ENCODE measurements at places on chromosomes 6 and 20. TPM values are rescaled to one million over a fixed set of nuclear protein-coding genes. Genes with fewer than 3 reads are reported as not detected.
A peak's percentile ranks its signal among the peaks of the same experiment; 100 is the strongest.

The CENPW gene
- total RNA-seq: 1.9 TPM

The EFHC1 gene
- 38.5 TPM for total RNA-seq

The BPIFB2 gene
- total RNA-seq: not detected

The EFCAB8 gene
- total RNA-seq: 0.83 TPM

GRCh38 chr20:48126227-48126740, 341.0 kb upstream of the SULF2 start:
- peak; percentile 35 for DNase-seq
- no peaks in the 10 kb centered on the region for H3K36me3 ChIP-seq
- no peak overlapping the region for H3K4me3 ChIP-seq
- H3K4me1 ChIP-seq: no peaks in the 10 kb centered on the region

DNA sequence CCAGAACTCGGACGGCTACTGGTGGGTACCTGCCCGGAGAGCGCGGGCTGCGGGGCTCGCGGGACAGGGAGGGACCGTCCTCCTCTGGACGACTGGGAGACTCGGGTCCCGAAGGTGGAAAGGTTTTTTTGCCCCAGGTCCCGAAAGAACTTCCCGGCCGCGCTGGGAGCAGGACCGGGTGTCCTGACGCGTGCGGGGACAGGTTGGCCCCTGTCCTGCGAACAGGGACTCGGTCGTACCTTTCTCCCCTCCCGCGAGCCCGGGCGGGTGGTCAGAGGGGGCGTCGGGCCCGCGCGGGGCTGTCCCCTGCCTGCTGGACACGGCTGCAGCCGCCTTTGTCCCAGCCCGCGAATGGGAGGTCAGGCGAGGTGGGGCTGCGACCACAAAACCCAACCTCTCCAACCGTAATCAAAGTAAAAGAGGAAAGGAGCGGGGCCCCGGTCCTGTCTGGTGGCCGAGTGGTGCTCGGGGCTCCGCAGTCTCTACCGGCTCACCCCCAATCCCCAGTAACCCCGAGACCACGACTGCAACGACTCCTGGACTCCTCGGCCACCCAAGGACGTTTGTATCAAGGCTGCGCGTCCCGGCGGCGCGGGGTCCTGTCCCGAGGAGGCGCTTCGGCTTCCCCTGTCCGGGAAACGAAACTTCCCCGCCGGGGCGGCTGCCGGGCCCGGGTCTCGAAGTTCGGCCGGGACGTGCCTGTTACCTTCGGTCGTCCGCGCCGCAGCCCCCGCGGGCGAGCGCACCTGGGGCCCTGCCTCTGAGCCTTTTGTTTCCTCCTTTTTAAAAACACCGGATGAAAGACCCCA, 798 bp downstream of the DSP start:
- peak overlapping the region; percentile 40 for H3K4me3 ChIP-seq
- H3K27ac ChIP-seq: peak overlapping the region; percentile 64
- DNase-seq: no peak
- H3K36me3 ChIP-seq: no peaks in the 10 kb centered on the region

- no peaks in the 10 kb centered on the region for H3K4me1 ChIP-seq
- no peaks in the 10 kb centered on the region for H3K36me3 ChIP-seq
- H3K27me3 ChIP-seq: no peaks in the 10 kb centered on the region
- H3K27ac ChIP-seq: no peak overlapping the region
Observed at GRCh38 chr20:6212903-6213302, 90.1 kb upstream of the FERMT1 start.

DNA sequence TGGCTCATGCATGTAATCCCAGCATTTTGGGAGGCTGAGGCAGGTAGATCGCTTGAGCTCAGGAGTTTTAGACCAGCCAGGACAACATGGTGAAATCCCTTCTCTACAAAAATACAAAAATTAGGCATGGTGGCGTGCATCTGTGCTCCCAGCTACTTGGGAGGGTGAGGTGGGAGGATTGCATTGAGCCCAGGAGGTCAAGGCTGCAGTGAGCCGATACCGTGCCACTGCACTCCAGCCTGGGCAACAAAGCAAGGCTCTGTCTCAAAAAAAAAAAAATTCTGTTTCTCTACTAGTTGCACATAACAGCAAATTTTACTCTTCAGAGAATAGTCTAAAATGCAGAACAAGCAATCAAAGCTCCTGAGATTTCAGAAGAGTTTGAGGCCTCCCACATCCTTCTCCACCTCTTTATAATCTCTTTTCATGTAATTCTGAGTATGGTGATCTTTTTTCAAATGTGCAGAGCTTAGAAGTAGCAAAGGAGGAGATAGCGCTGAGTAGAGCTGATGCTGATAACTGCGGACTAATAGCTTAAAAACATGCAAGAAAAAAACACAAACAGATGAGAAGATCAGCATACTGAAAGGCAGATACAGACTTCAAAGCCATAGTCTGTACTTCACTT, 23.3 kb downstream of the LRRN4 start:
- peaks cover 10% of the 10 kb centered on the region for H3K36me3 ChIP-seq
- H3K4me3 ChIP-seq: no peak overlapping the region
- H3K4me1 ChIP-seq: peaks cover 9% of the 10 kb centered on the region
- no peaks in the 10 kb centered on the region for H3K27me3 ChIP-seq
- DNase-seq: no peak

GRCh38 chr6:36735110-36736071, 37.8 kb downstream of the RAB44 start:
- DNase-seq: peak; percentile 94
- H3K4me3 ChIP-seq: peak overlapping the region; percentile 18
- peaks cover 24% of the 10 kb centered on the region for H3K4me1 ChIP-seq
- H3K27ac ChIP-seq: peak overlapping the region; percentile 89
- no peaks in the 10 kb centered on the region for H3K27me3 ChIP-seq

DNA sequence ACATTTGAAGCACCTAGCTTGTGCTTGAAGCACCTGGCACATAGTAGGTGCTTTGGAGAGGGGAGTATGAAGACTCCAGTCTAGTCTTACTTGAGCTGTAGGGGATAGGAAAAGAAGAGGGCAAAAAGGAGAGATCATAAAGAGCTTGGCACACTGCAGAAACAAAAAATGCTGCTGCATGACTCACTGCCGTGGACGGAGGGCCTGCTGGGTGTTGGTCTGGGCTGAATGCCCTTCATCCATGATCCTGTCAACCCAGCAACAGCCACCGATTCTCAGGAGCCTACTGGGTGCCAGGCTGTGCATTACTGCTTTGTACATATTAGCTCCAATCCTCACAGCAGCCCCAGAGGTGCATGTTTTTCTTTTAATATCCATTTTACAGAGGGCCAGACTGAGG, 6.0 kb downstream of the PDYN start:
- no peak overlapping the region for H3K27ac ChIP-seq
- H3K4me3 ChIP-seq: no peak overlapping the region
- H3K4me1 ChIP-seq: no peaks in the 10 kb centered on the region
- H3K36me3 ChIP-seq: no peaks in the 10 kb centered on the region

DNA sequence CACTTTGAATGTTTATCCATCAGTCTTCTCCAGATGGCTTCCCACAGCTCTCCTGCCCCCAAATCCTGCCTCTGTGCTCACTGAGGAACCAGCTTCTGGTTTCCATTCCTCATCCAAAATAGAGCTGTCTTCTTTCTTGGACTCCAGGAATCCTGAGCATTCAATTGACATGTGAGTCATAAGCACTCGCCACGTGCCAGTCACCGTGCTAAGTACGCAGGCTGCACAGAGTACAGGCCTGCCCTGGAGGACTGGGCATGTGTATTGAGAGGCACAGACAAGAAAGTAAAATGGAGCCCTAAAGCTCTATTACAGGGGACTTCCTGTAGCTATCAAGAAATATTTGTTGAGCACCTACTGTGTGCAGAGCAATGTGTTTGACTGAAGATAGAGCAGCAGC, 39.7 kb upstream of the LRFN2 start:
- no peak overlapping the region for H3K4me3 ChIP-seq
- H3K27ac ChIP-seq: no peak overlapping the region
- no peaks in the 10 kb centered on the region for H3K27me3 ChIP-seq
- H3K4me1 ChIP-seq: no peaks in the 10 kb centered on the region
- H3K36me3 ChIP-seq: no peaks in the 10 kb centered on the region
- DNase-seq: no peak

GRCh38 chr6:5123296-5124143, 38.4 kb downstream of the PPP1R3G start:
- no peak for DNase-seq
- no peak overlapping the region for H3K27ac ChIP-seq
- no peak overlapping the region for H3K4me3 ChIP-seq

DNA sequence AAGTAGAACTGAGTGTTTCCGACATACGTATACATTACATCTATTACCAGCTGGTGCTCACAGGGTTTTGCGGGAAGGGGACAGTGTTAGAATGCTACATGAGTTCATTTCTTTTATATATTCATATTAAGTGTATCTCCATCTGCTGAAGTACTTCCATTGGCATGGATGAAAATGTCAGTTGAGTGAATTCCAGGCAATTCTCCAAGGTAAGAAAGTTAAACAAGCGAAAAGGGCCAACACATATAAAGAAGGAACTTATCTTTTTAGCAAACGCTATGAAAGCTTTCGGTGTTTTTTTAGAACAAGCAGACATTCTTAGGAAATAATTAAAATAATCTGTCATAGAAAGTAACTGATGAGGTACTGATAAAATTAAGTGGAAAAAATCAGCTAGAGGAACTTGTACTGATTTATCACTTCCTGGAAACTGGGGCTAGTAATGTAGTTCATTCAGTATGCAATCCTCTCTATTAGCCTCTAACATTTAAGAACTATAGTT, 34.6 kb downstream of the RNF146 start:
- DNase-seq: no peak
- no peaks in the 10 kb centered on the region for H3K27me3 ChIP-seq
- H3K27ac ChIP-seq: peak overlapping the region; percentile 39
- H3K4me3 ChIP-seq: no peak overlapping the region

- H3K4me1 ChIP-seq: peaks cover 10% of the 10 kb centered on the region
- DNase-seq: peak; percentile 81
- no peaks in the 10 kb centered on the region for H3K36me3 ChIP-seq
- peak overlapping the region; percentile 91 for H3K27ac ChIP-seq
Observed at GRCh38 chr6:109690373-109690736, 647 bp downstream of the AK9 start.

DNA sequence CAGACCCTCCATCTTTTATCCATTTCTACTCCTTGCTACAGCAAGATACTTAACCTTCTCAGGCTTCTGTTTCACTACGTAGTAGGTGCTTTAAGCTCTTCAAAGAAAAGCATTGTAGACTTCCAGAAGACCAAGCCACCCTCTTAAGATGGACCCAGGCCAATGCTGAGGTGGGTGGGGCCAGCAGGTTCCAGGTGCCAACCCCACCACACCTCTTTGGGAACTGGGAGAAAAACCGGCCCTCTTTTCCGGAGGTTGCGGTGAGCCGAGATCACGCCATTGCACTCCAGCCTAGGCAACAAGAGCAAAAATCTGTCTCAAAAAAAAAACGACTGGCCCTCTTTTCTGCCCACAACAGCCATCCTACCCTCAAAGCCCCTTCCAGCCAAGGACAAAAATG, 10.6 kb upstream of the HMGA1 start:
- peaks cover 13% of the 10 kb centered on the region for H3K4me1 ChIP-seq
- H3K36me3 ChIP-seq: no peaks in the 10 kb centered on the region
- no peak overlapping the region for H3K27ac ChIP-seq
- no peak for DNase-seq
- no peak overlapping the region for H3K4me3 ChIP-seq

- no peaks in the 10 kb centered on the region for H3K36me3 ChIP-seq
- no peak overlapping the region for H3K4me3 ChIP-seq
- no peak for DNase-seq
Observed at GRCh38 chr6:372336-372911, 19.1 kb upstream of the IRF4 start.

DNA sequence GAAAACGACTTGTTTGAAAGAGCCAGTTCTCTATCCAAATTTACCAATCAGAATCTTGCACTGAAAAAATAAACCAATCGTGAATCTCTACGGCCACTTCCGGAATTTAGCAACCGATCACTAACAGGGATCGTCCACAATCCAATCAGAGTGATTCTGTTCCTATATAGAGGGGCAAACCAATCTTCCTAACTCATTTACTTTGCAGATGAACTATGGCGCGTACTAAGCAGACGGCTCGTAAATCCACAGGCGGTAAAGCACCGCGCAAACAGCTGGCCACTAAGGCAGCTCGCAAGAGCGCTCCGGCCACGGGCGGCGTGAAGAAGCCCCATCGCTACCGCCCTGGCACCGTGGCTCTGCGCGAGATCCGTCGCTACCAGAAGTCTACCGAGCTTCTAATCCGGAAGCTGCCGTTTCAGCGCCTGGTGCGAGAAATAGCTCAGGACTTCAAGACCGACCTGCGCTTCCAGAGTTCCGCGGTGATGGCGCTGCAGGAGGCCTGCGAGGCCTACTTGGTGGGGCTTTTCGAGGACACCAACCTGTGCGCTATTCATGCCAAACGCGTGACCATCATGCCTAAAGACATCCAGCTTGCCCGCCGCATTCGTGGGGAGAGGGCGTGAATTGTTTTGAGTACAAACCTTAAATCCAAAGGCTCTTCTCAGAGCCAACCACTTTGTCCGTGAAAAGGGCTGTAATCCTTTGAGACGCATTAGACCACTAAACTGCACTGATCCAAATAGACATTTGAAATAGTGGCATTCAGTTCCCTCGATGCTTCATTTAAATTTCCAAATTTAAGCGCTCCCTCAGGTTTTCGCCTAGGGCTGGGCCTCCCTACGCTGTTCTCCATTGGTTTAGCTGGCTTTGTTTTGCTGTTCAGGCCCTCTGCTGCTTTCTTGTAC, 138.0 kb downstream of the HFE start:
- peak overlapping the region; percentile 50 for H3K4me3 ChIP-seq
- DNase-seq: no peak
- H3K27me3 ChIP-seq: no peaks in the 10 kb centered on the region
- peaks cover 15% of the 10 kb centered on the region for H3K4me1 ChIP-seq
- H3K27ac ChIP-seq: peak overlapping the region; percentile 86

DNA sequence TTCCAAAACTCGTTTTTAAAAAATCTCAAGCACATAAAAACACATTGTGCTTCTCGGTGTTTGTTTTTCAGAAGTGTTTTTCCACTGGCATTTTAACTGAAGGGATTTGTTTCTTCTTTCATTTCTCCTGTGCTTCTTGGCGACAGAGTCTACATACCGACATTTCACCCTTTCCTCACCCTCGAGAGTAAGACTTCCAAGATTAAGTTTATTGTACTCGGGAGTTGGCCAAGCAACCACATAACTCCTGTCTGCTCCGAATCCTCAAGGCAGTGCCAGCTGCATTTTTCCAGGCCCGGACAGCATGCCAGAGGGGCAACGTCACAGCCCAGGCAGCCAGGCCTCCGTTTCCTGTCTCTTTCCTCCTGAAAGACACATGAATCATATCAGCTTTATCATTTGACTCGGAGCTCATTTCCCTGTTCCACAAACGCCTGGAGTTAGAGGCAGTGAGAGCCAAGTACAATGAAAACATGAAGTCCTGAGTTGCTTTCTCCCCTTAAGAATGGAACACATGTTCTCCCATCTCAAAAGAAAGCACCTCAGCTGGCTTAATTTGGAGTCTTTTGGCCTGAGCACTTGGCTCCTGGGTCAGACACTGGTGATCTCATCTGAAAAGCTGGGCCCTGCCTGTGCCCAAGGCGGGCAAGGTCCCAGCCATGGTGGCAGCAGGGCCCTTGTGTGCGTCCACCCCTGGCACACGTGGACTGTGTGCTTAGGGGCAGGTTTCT, 23.2 kb upstream of the FAM50B start:
- no peaks in the 10 kb centered on the region for H3K36me3 ChIP-seq
- peak overlapping the region; percentile 25 for H3K4me3 ChIP-seq
- no peaks in the 10 kb centered on the region for H3K27me3 ChIP-seq

- no peak for DNase-seq
- H3K4me3 ChIP-seq: no peak overlapping the region
- H3K36me3 ChIP-seq: no peaks in the 10 kb centered on the region
- no peak overlapping the region for H3K27ac ChIP-seq
- H3K4me1 ChIP-seq: no peaks in the 10 kb centered on the region
Observed at GRCh38 chr20:61128701-61129269, 123.3 kb upstream of the CDH4 start.

Data from sigmoid colon (tissue), 7 donors.